Left ventricle myocardium superior (tissue), 1 donor: ENCODE measurements at places on chromosomes 3 and 15. TPM values are rescaled to one million over a fixed set of nuclear protein-coding genes. Genes with fewer than 3 reads are reported as not detected.

The LRRC31 gene
- total RNA-seq: not detected

The ATG7 gene
- 15.9 TPM for total RNA-seq

The LSMEM2 gene
- 31.6 TPM for total RNA-seq

The CBLB gene
- 60.3 TPM for total RNA-seq

The SLCO2A1 gene
- total RNA-seq: 11.6 TPM

- no peak for DNase-seq
Measured at GRCh38 chr3:100438623-100438974, 37.3 kb downstream of the LNP1 start.

GRCh38 chr3:119570229-119570628 lies 9.1 kb upstream of the ADPRH start:
- DNase-seq: no peak

DNA sequence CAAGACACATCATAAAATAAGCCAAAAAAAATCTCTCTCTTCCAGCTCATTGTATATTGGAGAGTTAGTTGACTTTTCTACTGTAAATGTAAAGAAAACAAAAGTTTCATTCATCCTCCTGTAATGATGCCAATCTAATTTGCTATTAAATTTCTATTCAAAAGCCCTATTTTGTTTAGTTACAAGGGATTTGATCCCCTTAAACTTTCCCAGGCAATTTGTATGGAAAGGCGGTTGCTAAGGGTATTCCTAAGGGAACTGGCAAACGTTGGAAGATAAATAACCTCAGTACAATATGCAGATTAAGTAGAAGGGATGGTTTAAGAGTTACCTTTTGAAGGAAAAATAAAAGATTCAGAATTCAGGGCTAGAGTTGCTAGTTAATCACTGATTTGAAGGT lies 352.7 kb downstream of the TIGIT start:
- DNase-seq: no peak

- no peak for DNase-seq
Measured at GRCh38 chr15:69338535-69339213, 40.0 kb downstream of the PAQR5 start.

- no peak for DNase-seq
Measured at GRCh38 chr3:119628816-119629445, 31.2 kb downstream of the PLA1A start.

DNA sequence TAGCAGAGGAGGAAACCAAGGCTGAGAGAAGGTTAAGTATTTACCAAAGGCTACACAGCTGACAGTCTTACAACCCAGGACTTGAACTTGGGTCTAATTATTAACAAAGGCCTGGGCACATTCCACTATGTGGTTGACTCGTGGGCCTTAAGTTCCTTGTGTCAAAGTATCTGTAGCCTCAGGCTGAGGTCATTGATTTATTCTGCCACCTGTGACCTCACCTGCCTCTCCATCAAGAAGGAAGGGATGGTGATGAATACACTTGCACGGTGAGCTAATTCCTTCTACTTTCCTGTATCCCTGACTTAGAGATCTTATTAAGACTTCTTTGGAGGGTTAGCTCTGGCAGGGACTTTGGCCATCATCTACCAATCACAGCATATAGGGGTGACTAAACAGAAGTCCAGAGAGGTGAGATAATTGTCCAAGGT lies 19.9 kb upstream of the LRRC58 start:
- no peak for DNase-seq

DNA sequence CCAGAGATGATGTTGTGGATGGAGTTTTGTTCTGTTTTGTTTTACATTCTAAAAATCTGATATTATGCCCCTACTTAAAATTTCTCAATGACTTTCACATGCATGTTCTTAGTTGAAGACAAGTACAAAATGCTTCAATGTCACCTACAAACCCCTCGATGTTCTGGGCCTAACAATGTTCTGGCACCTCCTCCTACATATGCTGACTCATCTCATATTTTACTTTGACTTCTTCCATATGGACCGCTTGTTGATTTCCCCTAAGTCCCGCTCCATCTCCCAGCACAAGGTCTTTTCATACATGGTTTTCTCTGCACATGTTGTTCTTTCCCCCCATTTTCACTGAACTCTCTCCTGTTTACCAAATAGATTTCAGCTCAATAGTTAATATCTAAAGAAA lies 441.4 kb downstream of the CNTN6 start:
- no peak for DNase-seq

DNA sequence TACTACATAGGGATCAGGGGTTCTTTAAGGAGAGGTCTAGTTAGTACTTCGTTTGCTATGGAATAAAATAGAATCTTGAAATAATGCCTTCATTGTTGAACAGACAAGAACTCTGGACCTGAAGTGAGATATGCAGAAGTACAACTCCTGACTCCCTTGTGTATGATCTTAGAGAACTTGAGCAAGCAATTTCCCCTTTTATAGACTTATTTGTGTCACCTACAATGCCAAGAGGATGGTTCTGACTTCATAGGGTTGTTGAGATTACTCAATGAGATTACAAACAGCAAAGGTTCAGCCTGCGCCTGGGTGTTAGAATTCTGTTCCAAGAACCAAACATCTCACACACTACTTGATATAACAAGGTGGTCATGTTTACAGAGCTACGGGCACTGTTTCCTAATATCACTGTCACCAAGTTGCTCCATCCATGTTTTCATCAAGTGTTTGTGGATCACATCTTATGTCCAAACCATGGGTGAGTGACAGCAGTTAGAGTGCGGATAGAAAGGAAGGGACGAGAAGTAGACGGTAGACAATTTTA lies 76.7 kb upstream of the ADAMTS9 start:
- DNase-seq: no peak
